ENCODE measurements at places on chromosomes 4 and X. TPM values are rescaled to one million over a fixed set of nuclear protein-coding genes. Genes with fewer than 3 reads are reported as not detected.

NFXL1 gene
- 6.5 TPM for total RNA-seq

DNA sequence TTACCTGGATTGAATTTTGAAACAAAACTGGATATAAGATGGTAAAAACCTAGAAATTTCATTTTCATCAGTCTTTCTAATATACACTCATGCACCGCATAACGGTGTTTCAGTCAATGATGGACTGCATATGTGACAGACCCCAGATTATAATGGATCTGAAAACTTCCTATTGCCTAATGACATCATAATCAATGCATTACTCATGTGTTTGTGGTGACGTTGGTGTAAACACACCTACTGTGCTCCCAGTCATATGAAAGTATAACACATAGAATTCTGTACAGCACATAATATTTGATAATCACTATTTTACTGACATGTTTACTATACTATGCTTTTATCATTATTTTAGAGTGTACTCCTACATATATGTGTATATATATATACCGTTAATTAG is 119.9 kb upstream of the AGA start:
- DNase-seq, result no peak

GRCh38 chr4:113564493-113564892 is 197.0 kb downstream of the CAMK2D start:
- no peak for DNase-seq

GRCh38 chr4:173056271-173056670 is 112.3 kb upstream of the GALNT7 start:
- no peak for DNase-seq

DNA sequence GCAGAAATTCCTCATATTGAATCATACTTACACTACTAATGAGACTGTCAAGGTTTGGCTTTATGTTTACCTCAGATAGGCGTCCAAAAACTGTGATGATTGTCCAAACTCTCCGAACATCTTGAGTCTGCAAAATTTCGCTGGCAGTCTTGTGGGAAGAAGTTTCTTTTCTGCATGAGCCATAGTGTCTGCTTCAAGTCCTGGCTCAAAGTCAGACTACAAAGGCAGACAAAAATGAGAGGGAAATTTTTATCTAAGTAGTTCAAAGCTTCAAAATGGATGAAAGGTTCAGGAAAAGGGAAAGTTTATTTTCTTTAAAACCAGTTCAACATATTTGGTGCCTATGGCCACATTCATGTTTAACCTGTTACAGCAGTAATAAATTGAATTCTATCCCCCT is 40.7 kb downstream of the PALLD start:
- no peak for DNase-seq

GRCh38 chr4:11914406-11914805 is 485.7 kb upstream of the HS3ST1 start:
- DNase-seq, result no peak

GRCh38 chr4:81235982-81236749 is 21.1 kb upstream of the PRKG2 start:
- DNase-seq, result no peak

DNA sequence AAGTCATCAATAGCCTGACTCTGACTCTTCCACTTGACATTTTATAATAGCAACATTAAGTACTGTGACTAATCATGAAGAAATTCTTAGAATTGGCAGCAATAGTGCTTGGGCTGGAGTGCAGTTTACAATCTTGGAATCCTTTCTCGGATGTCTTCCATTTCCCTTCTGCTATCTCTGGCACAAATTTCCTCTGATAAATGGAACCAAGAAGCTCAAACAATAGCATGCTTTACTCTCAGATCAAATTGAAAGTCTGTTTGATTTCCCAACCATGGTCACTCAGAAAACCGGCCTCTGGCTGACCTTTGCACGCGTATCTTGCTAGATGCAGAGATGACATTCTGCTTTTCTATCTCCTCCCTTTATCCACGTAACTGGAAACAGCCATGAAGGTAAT is 99.0 kb upstream of the SPANXC start:
- DNase-seq, result no peak
